MV-4-11 (cell line): ENCODE measurements at places on chromosomes 4 and X.
A peak's percentile ranks its signal among the peaks of the same experiment; 100 is the strongest.

GRCh38 chr4:42636645-42636949, 20.3 kb downstream of the ATP8A1 start:
- no peak for DNase-seq

DNA sequence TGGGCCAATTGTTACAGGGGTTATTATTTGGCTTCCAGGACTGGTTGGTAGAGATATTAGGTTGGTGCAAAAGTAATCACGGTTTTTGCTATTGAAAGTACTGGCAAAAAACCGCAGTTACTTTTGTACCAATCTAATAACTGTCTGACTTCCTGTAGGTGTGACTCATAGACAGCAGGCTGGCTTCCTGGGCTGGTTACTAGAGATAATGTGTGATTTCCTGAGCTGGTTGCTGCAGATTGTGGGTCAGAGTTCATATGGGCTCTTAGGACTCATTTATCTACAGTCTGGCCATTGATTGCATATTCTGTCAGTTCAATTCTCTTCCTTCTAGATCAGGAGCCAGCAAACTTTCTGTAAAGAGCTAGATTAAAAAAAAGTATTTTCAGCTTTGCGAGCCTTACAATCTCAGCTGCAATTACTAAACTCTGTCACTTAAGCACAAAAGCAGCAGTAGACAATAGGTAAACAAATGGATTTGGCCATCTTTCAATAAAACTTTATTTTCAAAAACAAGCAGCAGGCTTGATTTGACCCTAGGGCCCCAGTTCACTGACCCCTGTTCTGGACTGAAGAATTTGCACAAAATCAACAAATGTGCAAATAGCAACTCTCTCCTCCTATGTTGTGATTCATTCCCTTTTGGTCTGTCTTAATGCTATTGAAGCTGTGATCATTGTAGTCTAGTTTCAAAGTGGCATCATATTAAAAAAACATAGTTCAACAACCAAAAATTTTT, 50.8 kb upstream of the BOD1L1 start:
- peak; percentile 13 for DNase-seq

- no peak for DNase-seq
Measured at GRCh38 chr4:90833706-90834105, 706.5 kb downstream of the CCSER1 start.

DNA sequence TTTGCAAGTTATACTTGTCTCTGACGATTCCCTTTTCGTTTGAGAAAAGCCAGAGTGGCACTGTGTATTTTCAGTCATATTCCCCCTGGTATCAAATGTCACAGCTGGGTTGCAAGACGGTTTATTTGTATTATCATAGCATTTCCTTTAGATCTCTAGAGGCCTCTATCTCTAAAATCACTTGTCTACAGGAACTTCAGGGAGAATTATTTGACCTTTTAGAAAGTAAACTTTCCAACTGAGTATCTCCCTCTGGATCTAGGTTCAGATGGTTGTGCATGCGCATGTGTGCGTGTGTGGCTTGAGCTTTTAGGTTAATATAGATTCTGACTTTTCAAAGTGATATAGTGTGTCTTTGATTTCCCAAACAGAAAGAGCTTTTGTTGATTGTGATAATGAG, 15.1 kb upstream of the TAB3 start:
- no peak for DNase-seq

DNA sequence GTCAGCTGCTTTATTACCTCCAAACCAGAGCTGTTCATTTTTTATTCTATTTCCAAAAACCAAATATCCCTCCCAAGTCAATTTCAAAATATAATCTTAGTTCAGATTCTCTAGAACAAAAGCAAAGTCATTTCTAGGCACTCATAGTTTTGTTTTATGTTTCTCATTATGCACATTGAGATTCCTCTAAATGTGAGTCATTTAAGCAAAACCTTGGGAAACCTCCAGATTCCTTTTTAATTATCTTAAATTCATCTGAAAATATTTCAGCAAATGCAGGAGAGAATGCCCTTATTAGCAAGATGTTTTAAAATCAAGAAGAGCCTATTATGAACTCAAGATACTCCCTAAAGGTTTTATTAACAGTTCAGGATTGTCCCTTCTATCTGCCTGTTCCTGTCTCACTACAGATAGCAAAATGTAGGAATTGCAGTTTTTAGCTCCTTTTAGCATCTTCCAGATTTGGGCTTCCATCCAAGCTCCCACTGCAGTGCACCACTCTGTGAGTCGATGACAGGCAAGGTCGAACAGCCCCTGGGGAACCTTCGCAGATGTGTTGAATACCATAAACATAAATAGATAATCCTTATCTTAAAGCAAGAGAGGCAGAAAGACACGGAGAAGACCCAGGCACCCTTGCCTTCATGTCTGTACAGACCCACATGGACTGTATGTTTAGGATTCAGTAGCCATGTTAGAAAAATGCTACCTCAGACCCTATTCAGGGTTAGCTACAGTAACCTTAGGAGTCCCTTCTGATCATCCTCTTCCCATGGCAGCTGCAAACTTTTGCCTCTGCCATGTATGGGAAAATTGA, 11.3 kb upstream of the SLC9A7 start:
- no peak for DNase-seq

- DNase-seq: no peak
Measured at GRCh38 chr4:185779517-185779916, 32.5 kb downstream of the SORBS2 start.

- peak; percentile 57 for DNase-seq
Measured at GRCh38 chr4:2135083-2135482, 76.0 kb downstream of the NAT8L start.

DNA sequence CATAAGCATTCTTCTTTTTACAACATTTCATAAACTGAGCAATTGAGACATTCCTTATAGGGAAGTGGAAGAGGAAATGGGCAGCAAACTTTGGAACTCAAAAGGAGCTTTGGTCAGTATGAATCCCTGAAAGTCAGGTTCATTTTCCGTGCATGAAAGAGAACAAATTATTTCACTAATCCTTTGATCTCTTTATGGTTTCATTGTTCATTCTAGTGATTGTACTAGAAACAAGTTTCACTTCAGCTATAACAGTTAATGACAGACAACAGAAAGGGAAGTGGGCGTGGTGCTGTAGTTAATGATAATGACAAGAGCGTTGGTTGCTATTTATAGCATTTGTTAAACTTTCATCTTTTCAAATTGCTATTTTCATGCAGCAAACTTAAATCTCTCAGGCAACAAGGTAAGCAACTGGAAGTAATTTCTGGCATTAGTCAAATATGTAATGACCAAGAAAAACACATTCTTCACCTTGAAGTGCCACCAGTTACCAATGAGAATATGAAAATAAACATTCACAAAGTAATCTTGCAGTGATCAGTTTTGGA, 98.4 kb downstream of the AREG start:
- peak; percentile 93 for DNase-seq

DNA sequence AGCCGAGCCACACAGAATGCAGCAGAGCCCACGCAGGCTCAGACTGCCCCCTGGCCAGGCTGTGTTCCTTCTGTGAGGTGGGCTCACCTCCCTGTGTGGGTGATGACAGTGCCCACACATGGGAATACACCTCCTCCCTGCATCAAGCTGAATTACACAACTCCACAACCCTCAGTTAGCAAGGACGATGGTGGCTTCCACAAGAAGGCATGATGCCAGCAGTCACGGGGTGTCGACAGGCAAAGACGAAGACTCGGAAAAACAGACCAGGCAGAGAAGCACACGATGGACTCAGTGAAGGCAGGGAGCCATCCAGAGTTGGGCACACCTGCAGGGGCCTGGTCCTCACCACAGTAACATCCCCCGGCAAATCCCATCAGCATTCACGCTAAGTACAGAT, 12.1 kb downstream of the LETM1 start:
- no peak for DNase-seq

DNA sequence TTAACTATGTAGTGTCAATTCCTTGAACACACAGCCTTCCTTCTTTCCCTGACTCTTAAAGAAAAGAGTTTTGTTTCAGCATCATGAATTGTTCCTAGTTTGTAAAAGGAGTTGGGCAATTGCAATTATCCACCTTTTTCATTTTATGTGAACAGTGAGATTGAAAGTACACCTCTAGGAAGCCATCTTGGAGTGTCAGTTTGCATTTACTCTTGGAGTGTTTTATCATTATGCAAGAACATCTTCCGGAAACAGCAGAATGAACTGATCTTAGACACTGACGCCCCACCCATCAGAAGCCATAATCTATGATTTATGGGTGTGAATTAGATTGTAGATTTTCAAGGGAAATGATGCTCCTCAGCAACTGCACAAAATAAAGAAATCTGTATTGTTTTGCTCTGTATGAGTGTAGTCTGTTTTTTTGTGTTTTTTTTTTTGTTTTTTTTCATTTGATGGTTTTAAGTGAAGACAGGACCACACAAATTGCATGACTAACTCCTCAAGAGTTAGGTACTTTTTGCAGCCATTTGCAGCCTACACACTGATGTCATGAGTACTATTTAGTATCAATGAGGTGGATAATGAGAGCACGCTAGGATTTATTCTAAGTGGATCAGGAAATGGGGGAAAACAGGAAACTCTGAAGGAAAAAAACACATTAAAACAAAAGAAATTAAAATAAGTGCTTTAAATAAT, 19.5 kb upstream of the FGF2 start:
- peak; percentile 10 for DNase-seq
